ENCODE measurements at places on chromosomes 1 and 21. TPM values are rescaled to one million over a fixed set of nuclear protein-coding genes. Genes with fewer than 3 reads are reported as not detected.

Gene RNU1-2
- total RNA-seq: 1,293 TPM

Gene ELAVL4
- not detected for total RNA-seq

Gene CENPS
- 32.2 TPM for total RNA-seq

DNA sequence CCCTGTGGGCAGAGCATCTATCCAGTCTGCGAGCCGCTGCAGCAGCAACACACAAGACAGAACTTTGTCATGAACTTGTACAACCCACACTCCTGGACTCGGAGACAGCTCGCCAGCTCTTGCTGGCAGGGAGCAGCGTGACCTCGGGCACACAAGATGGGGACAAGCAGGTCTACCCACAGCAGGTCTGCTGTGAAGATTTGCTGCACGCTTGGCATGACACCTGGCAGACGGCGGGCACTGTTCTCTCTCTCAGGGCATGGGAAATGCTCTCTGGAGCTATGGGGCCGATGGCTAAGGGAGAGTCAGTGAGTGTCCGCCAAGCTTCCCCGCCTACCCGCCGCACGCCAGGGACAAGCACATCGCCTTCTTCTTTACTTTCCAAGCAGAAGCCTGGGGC lies 90.0 kb downstream of the STUM start:
- no peak for DNase-seq

GRCh38 chr1:196501760-196502428 lies 106.3 kb downstream of the KCNT2 start:
- no peak for DNase-seq

DNA sequence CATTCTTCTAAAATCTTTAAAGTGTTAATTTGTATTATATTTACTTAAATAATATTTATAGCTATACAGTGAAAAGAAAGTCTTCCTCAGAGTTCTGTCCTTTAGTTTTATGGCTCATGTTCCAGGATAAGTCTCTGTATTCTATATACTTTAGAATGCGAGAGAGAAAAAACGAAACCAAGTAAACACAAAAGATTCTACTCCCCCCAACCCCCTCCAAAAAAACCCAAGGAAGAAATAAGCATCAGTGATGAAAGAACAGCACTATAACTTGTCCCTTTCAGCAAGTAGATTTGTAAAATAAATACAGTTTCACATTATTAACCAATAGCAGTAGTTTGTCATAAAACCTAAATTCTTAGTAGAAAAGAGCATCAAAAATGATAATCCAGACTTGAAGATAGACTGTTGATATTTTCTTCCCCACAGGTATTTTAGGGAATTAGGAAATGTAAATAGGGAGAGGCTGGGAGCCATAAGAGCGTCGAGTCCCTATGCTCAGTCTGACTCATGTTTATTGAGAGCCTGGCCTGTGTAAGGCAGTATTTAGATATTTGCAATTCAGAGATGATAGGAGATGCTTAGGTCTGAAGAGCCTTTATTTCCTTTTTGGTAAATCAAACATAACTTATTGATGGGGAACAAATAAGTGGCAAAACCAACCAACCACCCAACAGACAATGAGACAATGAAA lies 35.5 kb downstream of the CDC14A start:
- DNase-seq: no peak

GRCh38 chr21:41570791-41571355 lies 62.9 kb upstream of the TMPRSS2 start:
- DNase-seq: no peak

DNA sequence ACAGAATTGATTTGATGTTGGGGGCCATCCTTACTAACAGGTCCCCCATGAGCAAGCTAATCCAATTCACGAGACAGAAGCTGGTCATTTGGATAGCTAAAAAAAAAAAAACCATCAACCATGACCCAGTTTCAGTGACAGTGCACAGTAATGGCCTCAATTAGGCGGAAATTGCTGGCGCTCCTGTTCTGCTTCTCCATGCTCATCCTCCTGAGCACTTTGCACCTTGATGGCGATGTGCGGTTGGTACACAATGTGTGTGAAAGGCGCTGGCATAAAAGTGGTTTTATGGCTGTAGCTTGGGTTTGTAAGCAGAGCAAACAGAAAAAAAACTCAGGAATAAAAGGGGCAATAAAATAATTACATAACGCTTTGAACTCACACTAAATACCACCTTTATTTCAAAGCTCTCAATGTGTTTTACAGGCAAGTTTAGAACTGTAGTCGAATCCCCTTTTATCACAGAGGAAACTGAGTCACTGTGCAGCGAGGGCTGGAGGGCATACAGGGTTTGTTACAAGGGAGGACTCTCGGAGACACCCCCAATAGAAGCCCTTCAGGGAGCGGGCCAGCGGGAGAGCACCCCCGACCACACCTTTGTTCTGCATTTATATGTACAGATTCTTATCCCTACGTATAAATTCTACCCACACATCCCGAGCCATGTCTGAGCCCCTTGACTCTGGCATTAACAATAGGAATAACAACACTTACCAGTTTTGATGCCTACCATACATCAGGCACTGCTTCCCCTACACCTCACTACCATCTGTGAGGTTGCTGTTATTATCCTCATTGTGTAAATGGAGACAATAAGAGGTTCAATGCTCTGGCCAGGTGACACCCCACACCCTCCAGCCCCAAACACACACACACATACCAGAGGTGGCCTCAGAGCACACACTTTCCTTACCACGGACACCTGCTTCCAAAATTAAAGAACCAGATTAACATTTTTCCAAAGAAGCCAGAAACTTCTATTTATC lies 213.5 kb upstream of the IRF2BP2 start:
- no peak for DNase-seq

DNA sequence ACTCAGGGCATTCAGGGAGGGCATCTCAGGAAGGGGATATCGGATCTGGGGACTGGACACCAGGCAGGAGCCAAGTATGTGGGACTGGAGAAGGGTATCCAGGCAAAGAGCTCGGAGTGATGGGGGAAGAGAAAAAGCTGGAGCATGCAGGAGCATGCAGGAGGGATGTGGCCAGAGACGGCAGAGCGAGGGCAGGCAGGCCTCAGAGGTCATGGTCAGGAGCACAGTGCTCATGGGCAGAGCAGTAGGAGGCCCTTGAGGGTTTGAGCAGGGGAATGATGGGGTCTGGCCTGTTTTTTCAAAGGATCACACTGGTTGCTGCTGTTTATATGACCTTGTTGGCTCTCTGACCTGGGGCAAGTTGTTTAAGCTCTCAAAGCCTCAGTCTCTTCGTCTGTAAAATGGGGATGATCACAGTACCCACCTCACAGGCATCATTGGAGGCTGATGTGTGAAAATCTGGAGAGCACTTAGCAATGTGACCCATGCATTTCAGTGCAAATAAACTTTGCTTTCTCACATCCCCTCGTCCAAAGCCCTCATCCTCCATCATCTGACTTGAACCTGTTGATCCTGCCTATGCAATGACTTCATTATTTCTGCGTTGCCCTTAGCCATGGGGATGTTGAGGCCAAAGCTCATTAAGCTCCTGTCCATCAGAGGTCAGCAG lies 273.1 kb downstream of the MATN1 start:
- DNase-seq: no peak

DNA sequence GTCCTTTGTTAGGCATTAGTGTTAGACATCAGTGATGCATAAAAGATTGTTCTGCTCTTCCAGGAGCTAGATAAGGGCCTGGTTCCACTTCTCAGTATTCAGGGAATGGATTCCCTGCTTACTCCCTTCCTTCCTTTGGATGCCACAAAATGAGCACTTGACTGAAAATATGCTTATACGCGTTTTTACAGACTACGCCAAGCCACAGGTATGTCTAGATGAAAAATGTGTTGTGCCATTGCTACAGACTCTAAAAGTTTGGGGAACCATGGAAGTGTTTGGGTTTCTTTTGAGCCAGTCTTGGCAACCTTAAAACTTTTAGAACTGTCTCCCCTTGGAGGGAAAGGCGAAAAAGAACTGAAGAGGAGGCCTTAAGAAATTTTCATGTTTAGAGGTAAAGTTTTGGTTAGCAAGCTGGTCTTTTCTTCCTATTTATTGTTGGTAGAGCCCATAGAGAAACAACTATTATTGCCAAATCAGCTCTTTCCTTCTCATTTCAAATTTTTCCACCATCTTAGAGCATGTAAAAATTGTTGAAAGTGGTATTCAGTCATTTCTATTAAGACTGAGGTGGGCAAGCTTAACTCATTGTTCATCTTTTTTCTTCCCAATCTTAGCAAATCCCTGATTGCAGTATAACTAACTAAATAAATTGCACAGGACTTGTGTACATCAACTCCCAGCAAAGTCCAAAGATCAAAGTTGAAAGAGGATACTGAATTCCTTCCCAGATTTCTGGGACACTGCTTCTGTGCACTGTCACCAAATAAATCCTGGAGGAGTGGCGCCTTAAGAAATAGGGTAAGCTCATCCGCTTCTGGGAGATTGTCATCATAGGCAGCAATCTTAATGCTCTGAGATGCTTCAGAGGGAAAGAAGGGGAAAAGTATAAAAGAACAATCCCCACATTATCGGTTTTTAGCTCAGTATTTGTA lies 18.9 kb downstream of the FGGY start:
- DNase-seq: no peak

DNA sequence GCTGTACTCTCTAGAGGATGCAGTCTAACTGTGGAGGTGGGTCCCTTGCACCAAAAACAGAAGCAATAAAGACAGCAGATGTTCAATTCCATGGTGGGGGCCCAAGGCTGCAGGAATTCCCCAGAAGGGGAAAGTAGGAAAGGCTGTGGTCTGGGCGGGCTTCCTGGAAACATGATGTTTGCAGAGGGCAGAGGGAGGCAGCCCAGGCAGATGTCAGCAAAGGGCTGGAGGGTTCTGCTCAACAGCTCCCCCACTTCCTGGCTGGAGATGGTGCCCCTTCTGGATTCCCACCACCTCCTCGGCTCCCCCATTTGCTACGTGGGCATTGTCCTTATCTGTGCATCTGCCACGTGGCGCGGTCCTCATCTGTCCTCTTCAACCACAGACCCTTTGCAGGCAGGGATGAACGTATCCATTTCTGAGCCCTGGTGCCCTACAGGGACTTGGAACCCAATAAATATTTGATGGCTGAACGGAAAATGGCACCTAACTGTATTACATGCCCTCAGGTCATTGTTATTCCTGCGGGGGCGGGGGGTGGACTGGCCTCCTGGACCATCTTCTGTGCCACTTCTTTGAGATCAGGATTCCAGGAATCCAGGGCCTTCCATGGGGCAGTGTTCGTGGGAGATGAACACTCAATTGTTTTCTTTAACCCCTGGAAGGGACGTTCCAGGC lies 8.4 kb upstream of the GUCA2B start:
- no peak for DNase-seq

DNA sequence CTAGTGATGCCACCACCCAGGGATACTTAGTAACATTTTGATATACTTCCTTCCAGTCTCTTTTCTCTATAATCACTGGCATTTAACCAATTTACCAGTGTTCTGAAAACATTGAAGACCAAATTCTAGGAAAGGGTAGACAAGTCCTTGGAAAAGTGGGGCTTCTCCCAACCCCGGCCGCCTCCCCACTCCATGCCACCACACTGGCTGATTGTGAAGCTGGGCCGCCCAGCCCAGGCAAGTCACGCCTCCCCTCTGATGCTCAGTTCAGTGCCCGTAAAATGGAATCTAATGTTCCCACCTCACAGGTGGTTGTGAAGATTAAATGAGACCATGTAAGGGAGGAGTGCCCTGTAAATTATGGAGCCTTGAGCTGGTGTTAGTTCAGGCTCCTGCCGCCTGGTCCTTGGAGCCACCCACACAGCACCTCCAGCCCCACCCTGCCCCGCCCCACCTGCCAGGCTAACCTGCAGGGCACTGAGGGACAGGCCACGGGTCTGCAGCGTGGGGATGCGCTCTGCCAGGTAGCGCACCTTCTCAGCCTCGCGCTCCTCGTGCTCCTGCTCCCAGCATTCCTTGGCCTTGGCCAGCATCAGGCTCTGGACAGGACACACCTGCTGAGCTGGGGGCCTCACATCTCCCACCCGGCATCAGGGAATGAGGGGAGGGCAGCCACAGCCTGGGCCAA lies 7.3 kb downstream of the TNNI1 start:
- DNase-seq: no peak

GRCh38 chr1:224622831-224623230 lies 6.7 kb downstream of the CNIH3 start:
- no peak for DNase-seq

DNA sequence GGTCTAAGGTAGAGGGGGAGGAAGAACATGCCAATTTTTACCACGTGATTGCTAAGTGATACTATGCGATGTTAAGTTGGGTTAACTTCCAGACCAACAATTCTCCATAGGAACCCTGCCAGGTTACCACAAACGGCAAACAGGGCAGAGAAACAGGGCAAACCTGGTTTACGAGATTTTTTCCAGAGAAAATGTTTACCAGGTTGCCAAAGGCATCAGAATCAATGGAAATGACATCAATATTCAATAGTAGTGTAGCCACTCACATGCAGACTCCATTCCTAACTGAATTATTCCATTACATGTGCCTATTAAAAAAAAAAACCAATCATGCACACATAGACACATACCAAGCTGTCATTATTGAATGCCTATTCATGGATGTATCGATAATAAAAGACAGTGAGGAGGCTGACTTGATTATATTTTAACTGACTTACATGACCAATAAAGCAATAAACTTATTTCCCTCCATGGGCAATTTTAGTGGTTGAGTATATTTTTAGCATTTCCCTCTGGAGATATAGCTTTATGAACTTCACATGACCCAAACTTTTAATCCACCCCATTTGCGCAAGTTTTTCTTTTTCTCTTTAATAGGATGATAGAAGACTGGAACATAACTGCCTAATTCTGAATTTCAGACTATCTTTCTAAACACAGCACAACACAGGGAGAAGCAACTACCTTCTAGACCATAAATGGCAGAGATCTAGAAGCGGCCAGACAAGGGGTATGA lies 40.5 kb upstream of the KCNE1 start:
- no peak for DNase-seq

DNA sequence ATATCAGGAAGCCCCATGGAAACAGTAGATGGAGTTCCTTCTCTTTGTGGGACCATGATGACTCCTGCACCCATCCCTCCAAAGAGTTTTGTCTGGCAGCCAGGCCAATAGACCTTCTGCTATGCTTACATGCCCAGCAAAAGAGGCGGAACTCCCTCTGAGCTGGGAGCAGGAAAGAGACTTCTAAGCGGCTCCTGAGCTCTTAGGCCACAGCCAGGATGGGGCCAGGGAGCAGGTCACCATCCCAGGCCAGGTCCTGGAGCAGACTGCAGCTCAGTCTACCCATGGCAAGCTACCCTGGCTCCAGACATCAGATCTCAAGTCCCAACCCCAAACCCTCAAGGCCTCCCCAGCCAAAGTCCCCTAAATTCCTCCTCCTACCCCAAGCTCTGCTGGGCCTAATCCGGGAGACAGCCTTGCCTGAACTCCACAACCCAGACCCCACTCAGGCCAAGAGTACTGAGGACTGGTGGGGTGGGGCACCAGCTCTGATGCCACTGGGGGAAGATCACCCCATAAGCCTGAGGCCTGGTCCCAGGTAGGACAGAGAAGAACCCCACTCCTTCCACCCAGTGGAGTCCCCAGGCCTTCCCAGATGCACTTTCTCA lies 387.9 kb downstream of the MATN1 start:
- no peak for DNase-seq
